ENCODE measurements at places on chromosomes 1 and 21.

DNA sequence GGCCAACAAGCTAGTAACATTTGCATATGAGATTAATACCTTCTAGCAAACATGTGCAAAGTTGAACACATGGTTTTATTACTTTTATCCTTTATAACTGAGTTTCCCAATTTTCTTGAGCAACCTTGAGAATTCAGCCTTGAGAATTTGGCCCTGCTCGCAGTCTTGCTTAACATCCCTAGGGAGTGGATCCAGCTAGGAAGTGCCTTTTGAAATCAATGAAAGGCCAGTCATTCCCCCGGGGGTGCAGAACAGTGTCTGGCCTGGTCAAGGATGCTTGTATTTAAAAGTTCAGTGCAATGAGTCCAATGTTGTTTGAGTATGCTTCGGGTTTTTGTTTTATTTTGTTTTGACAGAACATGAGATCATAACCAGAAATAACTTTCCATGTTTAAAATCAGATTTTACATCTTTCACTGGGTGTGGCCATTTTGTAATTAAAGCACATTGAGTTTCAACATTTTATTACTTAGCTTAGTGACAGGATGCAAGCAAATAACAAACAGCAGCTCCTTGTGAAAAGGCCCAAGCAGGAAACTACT lies 16.7 kb downstream of the PALMD start:
- DNase-seq, result no peak

DNA sequence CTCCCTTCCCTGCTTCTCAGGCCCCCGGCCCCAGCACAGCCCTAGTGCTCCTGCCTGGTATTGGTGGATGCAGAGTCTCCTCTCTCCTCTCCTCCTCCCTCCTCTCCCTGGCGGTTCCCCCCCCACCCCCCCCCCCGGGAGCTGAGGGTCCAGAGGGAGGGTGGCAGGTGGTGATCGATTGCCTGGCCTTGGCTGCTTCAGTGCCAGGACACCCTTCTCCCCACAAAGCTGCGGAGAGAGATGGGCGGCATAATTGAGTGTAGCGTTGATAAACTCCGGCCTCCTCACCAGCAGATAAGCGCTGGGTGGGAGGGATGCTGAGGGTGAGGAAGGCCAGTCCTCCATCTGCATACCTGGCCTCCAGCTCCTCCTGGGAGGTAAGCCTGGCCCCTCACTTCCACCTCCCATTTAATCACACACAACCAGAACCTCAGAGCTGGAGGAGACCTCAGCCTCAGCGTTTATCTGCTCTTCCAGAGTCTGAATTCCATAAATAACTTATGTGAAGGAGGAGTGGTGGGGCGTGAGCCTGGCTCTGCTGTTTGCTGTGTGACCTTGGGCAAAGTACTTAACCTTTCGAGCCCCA lies 60.8 kb downstream of the LRRN2 start:
- DNase-seq, result no peak

GRCh38 chr1:17162941-17163340 lies 42.0 kb upstream of the PADI1 start:
- peak; percentile 97 for DNase-seq

GRCh38 chr1:8059161-8059622 lies 33.1 kb upstream of the ERRFI1 start:
- peak; percentile 70 for DNase-seq

GRCh38 chr1:228082918-228083870 lies 686 bp downstream of the ARF1 start:
- peak; percentile 62 for DNase-seq

GRCh38 chr1:36922593-36923426 lies 111.5 kb downstream of the GRIK3 start:
- DNase-seq, result no peak

- DNase-seq, result no peak
Measured at GRCh38 chr1:201968202-201968925, 13.1 kb downstream of the TIMM17A start.

DNA sequence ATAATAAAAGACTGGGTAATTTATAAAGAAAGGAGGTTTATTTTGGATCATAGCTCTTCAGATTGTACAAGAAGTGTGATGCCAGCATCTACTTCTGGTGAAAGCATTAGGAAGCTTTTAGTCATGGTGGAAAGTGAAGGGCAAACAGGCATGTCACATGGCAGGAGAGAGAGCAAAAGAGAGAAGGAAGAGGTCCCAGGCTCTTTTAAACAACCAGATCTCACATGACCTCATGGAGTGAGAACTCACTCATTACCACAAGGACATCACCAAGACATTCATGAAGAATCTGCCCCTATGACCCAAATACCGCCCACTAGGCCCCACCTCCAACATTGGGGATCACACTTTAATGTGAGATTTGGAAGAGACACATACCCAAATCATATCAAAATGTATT lies 10.0 kb downstream of the RPTN start:
- DNase-seq, result peak; percentile 22

DNA sequence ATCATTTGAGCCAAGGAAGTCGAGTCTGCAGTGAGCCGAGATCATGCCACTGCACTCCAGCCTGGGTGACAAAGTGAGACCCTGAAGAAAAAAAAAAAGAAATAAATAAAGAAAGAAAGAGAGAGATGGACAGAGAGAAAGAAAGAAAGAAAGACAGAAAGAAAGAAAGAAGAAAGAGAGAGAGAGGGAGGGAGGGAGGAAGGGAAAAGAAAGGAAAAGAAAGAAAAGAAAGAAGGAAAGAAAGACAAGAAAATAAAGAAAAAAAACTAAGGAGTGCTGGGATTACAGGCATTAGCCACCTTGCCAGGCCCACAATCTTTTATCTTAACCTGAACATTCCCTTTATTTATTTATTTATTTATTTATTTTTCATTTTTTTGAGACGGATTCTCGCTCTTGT lies 51.7 kb upstream of the SOD1 start:
- no peak for DNase-seq

DNA sequence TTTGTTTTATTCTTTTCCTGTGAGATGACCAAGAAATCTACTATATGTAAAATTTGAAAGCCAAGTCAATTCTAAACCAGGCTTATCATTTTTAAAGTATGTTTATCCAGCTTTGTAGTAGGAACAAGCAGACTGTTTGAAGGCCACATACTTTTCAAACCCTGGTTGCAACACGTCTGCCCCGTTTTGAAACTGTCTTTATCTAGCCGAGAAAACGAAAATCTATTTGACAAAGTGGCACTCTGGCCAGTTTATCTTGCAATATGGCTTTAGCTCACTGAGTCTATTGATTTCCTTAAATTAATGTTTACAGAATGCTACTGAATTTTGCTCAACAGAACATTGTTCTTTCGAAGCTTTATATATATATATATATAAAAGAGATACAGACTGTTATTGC lies 39.7 kb downstream of the PROX1 start:
- no peak for DNase-seq

- peak; percentile 8 for DNase-seq
Measured at GRCh38 chr1:180691322-180691913, 59.6 kb downstream of the XPR1 start.

GRCh38 chr1:18237371-18237770 lies 129.8 kb downstream of the IGSF21 start:
- DNase-seq, result no peak

DNA sequence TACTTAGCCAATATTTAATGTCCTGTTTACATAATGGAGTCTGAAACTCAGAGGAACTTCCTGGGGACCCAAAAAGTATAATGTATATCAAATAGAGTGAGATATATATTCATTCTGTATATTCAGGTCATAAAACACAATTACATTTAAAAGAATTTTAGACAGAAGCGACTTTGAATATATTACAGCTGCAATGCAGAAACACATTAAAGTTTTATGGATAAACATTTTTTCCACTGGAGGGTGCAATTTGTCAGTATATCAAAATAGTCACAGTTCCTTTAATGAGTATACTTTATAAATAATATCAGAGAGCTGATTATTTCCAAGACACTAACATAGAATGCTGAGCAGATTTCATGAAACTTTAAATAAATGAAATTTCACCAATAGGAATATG lies 43.9 kb upstream of the CRB1 start:
- DNase-seq, result peak; percentile 23

GRCh38 chr21:16642353-16642752 lies 870.5 kb upstream of the CXADR start:
- DNase-seq, result no peak

DNA sequence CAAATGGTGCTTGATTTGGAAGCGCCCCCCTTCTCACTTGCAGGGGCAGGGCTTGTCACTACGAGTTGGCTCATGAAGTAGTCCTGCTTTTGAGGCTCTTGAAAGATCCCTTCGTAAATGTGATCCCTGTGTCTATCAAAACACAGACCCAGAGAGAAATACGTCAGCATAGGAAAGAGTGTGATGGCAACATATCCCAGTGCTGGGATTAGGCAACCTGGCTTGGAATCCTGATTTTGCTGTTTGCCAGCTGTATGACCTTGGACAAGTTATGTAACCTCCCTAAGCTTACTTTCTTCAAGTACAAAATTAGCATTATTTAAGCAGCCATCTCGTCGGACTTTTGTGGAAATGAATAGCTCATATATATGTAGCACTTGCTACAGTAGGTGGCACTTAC lies 228.4 kb downstream of the ATG4C start:
- no peak for DNase-seq

DNA sequence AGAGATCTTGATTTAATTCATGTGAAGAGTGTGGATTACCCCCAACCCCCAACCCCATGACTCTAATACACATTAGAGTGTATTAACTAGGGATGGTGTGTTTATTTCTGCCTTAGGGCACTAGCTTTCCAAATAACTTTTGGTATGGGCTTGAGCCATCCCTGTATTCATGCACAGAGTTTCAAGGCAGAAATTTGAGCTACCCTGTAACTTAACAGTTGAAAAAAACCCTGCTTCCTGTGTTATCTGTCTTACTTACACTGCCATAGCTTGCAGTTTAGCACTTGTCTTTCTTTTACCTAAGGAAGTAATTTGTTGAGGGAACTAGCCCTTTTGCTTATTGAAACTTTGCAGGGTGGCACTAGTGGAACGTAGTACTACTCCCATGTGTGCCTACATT lies 6.3 kb downstream of the SRSF11 start:
- DNase-seq, result peak; percentile 40

GRCh38 chr1:151143057-151143435 lies 3.4 kb downstream of the SEMA6C start:
- DNase-seq, result no peak

GRCh38 chr1:10507111-10507879 lies 32.5 kb downstream of the PEX14 start:
- peak; percentile 74 for DNase-seq

DNA sequence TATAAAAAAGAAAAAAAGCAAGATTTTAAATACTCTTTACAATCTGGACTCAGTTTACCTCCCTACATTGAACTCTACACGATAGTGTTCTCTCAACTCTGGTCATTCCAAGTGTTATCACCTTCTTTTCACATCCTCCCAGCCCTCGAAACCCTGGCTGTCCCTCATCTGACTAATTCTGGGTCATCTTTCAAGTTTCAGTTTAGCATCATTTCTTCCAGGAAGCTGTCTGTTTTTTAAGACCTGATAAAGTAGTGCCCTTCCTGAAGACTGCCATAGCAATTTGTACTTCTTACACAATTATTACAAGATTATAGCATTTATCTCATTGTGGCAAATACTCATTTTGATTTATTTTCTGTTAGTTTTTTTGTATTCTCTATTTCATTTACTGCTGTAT lies 1.2 kb downstream of the ALG14 start:
- no peak for DNase-seq

- no peak for DNase-seq
Measured at GRCh38 chr1:161997152-161997551, 26.5 kb downstream of the OLFML2B start.

- DNase-seq, result no peak
Measured at GRCh38 chr1:234234199-234234598, 139.1 kb upstream of the COA6 start.

DNA sequence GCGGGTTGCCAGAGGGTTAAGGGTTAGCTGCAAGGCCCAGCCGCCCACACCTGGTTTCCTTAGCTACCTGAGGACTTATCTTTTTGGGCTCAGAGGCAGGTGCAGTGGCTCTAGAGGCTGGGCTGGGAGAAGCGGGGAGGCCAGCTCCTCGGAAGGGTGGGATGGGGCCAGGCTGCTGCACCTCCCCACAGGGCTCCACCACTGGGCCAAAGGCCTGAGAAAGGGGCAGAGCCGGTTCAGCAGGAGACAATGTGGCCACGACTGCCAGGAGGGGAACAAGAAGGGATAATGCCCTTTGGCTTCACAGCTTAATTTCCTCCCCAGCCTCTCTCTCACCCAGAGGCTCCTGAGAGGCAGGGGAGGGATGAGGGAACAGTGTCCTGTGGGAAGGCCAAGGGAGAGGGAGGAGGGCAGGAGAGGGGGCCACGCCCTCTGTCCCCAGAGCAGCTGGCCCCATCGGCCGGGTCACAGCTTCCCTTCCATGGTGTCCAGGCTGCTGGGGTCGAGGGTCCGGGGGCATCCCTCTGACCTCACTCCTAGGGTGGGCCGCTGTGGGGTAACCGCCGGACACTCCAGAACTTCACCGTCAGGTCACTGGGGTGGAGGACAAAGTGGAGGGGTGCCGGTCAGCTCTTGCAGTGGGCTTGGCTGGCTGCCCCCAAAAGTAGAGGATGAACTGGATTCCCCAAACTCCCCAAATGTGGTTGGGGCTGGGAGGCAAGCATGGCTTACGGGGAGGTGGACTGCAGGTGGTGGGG lies 50.4 kb downstream of the KIF21B start:
- no peak for DNase-seq

- DNase-seq, result no peak
Measured at GRCh38 chr1:239947801-239948200, 143.9 kb upstream of the FMN2 start.

DNA sequence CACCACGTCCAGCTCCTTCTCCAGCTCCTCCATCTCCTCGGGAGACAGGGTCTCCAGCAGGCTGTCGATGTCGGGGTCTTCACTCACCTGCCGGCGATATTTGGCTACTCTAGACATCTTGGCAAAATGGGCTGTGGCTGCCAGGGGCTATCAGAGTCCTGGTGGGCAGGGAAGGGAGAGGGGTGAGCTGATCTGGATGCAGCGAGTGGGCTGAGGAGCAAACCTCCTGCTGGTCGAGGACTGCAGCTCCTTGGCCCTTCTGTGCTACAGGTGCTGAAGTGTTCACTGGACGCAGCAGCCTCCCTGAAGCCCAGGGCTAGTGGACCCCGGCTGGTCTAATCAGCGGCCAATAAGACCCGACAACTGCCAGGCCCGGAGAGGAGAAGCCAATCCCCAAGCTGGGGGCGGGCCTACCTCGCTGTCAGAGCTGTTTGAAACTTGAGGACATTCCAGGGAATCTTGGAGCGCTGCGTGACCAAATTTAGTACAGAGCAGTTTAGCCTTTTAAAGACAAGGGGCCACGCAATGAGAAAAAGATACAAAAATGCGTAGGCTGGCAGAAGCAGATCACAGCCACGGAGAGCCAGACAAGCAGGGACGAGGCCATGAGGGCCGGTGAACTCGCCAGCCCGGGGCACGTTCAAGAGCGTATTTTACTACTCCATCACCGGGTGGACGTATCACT lies at the start of gene LMOD1:
TSS of gene LMOD1 (minus strand) at position 325 of the 685 bp plus-strand sequence. CDS start at position 117, 208 bp downstream.
- DNase-seq, result peak; percentile 91

Data from M059J (cell line).